SHP77 (cell line): ENCODE measurements at places on chromosomes 5 and 9.

DNA sequence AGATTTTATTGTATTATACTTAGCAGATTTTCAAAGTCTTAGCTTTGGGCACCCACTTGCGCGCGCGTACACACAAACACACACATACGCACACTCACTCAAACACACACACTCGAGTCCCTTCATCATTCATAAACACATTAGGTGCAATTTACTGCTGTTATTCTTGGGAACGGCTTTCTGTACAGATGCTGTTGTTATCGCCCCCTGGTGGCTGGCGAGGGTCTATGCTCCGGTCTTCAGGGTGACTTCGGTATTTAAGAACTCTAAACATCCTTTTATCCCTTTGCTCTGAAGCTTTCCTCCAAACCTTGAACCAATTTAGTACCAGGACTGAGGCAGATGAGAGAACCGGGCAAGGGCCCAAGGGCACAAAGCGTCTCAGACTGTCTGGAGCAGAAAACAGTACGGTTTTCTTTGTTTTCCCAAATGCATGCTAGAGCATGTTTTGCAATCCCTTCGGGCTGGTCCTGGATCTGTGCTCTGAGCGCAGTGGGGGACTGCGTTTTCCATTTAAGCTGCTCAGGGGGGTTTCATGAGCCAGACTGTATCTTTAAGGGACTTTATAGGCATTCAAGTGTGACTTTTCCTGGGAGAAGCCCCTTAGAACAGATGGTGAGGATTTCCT, 1.7 kb upstream of the SLIT3 start:
- peak; percentile 37 for DNase-seq

- no peak for DNase-seq
These were observed 31.9 kb upstream of the TBC1D2 start for GRCh38 chr9:98287384-98287783.

GRCh38 chr5:153350175-153350883, 140.1 kb upstream of the GRIA1 start:
- DNase-seq, result no peak

- no peak for DNase-seq
These were observed 53.8 kb downstream of the KCNV2 start for GRCh38 chr9:2771087-2771486.

DNA sequence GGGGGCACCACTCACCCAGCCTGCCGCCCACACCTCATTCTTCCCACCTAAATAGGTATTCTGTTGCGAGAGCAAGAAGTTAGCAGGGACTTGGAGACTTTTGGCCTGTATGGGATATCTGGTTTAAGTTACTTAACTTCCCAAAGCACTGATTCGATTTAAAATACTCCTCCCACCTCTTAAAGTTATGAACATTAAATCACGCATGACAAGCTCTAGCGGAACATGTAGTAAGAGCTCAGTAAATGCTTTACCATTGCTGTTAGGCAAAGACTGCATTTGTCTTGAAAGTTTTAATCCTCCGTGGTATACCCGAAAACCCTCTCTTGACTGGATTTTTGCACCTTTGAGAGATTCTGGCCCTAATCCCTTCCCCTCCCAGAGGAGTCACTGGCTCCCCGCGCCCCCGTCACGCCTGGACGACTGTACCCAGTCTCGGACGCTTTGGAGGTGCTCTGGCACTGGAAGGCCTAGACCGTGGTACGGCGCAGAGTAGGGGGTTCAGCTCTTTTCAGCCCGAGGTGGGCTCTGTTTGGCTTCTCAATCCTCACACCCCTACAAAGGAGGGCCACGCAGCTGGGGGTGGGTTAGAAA, 4.4 kb downstream of the GDNF start:
- DNase-seq, result no peak

DNA sequence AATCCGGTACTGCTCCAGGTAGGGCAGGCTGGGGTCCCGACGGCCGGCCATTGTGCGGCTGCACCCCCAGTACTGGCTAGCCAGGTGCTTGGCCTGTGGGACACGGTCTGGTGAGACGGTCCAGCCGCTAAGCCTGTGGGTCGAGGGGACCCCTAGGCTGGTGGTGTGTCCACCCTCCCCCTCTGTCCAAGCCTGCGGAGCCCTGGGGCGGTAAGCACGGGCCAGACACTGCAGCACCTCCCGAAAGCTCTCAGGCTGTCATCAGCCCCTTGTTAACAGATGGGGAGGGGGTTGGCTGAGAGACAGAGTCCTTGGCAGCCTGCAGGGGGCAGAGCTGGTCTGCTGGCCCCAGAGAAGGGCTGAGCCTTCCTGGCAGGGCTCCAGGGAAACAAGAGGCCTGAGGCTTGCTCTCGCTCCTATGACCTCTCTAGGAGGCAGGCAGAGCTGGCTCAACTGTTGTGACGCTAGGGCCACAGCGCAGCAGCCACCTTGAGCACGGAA, 11.8 kb upstream of the MRNIP start:
- DNase-seq, result peak; percentile 81

DNA sequence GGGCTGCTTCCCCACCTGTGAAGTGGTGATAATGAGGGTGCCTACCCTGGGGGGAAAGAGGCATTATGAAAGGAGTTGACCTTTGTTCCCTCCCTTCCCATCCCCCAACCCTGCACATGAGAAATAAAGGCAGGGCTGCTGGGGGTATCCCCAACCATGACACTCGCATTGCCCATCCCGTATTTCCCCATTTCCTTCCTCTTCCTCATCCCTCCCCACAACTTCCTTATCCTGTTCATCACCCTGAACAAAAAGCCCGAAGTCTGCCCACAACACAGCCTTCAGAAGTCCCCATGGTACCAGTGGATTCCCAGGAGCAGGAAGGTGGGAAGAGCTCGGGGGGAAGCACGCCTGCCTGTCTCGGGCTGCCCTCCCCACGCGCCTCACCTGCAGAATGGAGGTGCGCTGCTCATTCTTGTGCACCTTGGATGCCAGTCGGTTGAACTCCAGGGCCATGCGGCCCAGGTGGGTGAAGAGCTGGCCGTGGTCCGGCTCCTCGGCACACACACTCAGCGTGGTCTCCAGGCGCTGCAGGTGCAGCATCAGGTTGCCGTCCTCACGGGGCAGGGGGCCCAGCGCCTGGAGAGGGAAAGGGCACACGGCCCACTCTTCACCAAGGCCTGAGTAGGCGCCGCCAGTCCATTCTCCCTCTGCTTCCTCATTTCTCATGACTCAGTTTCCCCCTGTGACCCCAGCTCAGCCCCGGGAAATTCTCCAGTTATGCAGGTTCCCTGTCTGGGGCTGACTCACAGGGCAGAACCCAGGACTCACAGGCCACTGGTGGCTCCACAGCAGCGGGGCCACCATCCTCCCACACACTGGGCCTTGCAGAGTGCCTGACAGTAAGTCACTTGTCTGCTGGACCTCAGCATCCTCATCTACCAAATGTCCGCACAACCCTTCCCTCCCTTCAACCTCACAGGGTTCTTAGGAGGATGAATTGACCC, 24.2 kb downstream of the TNIP1 start:
- no peak for DNase-seq

- peak; percentile 0 for DNase-seq
These were observed 100.9 kb downstream of the SMARCA2 start for GRCh38 chr9:2116073-2116472.

GRCh38 chr5:132277971-132278853, 16.0 kb upstream of the SLC22A4 start:
- no peak for DNase-seq

DNA sequence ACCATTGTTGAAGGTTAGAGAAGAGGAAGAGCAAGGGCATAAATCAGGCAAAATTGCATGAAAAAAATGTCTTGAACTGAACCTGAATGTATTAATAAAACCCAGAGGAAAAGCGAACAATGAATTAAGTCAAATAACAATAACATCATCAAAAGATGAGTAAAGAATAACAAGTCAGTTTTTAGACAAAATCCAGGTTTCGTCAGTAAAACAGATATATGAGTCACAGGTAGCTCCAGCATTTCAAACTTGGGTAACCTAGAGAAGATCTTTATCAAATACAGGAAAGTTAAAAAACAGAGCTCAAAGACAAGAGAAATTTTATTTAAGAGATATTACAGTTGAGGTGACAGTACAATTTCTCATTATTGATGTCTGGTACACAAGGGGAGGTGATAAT, 332.4 kb downstream of the EFNA5 start:
- DNase-seq, result no peak

GRCh38 chr9:95497772-95498171, 19.0 kb downstream of the PTCH1 start:
- no peak for DNase-seq

DNA sequence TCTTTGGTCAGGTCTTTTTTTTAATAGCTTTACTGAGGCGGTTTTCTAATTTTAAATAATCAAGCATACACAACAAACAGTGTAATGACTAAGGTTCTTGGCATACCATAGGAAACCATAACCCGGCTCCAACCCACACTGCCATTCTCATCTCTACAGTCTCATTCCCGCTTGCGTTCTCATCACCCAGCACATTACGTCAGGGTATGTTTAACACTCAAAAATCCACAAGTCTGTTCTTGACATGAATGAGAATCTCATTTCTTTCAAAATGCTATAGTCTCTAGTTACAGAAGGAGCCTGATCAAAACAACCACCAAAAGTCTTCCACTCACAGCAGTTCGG, 505 bp downstream of the C5orf34 start:
- DNase-seq, result peak; percentile 17
